Activated effector memory CD4-positive, alpha-beta T cell treated with anti-CD3 and anti-CD28 coated beads, Interleukin-2, amount 50 U/mL, for 16 hours (primary cell): ENCODE measurements at places on chromosomes 13 and 19.

DNA sequence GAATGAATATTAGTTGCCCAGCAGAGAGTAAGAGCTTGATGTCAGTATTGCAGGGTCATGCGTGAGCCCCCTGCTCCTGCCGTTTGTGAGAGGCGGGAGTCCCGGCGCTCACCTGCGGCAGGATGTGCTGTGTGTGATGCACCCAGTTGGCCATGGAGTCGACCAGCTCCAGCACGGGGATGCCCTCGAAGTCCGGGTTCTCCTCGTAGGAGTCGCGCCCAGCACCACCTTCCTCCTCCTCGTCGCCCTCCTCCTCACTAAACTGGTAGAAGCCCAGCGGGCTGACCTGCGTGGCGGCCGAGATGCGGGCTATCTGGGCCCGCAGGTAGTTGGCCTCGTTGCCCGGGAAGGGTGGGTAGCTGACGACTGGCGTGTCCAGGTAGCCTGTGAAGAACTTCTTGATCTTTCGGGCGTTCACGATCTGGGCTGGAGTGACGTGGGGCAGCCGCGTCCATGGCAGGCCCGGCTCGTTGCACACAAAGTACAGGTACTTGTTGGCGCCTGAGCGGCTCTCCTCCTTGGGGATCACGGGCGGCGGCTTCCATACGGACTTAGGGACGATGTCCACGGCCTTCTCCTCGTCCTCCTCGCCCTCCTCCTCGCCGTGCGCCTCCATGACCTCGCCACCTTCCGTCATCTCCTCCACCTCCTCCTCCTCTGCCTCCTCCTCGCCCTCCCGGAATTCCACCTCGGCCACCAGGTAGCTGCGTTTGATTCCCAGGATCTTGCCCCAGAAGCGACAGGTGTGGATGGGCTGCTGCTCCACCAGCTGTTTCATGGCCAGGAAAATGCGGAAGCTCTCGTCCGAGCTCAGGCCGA, 10.8 kb downstream of the RSPH6A start:
- DNase-seq = no peak

DNA sequence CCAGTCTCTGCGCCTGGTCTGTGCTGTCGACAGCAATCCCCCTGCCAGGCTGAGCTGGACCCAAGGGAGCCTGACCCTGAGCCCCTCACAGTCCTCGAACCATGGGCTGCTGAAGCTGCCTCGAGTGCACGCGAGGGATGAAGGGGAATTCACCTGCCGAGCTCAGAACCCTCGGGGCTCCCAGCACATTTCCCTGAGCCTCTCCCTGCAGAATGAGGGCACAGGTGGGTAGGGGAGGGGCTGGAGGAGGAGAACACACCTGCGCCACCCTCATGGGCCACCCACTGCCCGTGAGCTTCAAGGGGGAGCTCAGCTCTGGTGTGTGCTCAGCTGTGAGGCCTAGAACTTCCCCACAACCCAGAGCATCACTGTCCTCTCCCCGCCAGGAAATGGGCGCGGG, 38.6 kb upstream of the CD33 start:
- no peak for DNase-seq

DNA sequence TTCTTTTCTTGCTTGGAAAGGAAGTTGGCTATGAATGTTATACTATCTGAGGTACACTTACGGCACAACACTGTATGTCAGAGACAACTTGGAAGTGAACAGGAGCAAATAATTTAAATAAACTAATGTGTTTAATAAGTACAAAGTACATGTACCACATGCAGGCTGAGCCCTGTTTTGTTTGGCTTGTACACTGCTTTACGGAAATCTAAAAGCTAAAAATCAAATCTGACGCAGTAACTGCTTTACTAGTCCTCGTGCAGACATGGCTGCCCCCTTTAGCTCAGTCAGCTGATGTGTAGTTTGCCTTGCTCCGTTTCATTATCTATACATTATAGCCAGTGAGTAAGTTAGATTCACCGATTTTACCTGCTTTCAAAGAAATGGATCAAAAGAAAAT, 36.5 kb downstream of the TDRD3 start:
- DNase-seq = no peak

- DNase-seq = no peak
Measured at GRCh38 chr13:60862036-60862435, 465.0 kb downstream of the TDRD3 start.

DNA sequence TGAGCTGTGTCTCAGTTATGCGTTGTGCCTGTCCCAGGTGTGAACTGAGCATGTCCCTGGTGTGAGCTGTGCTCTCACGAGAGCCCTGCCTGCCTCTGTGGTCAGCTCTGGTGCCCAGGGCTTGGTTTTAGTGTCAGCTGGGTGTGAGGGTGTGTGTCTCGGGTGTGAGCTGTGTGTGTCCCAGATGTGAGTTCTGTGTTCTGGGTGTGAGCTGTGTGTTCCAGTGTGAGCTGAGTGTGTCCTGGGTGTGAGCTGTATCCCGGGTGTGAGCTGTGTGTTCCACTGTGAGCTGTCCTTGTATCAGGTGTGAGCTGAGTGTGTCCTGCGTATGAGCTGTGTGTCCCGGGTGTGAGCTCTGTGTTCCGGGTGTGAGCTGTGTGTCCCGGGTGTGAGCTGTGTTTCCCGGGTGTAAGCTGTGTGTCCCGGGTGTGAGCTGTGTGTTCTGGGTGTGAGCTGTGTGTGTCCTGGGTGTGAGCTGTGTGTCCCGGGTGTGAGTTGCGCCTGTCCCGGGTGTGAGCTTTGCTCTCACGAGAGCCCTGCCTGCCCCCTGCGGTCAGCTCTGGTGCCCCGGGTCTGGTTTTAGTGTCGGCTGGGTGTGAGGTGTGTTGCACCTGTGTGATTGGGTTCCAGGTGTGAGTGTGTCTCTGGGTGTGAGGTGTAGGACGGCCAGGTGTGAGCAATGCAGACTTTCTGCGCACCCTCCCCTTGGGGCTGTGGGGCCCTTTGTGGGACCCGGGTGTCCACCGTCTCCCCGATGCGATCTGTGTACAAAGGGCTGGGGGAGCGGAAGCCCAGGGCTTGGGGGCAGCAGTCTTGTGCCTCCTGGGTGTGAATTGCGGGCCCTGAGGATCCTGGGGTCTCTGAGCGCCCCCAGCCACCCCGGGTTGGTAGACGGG, 7.1 kb upstream of the PEAK3 start:
- DNase-seq = no peak

GRCh38 chr13:51848674-51849073, 3.7 kb upstream of the TMEM272 start:
- no peak for DNase-seq

DNA sequence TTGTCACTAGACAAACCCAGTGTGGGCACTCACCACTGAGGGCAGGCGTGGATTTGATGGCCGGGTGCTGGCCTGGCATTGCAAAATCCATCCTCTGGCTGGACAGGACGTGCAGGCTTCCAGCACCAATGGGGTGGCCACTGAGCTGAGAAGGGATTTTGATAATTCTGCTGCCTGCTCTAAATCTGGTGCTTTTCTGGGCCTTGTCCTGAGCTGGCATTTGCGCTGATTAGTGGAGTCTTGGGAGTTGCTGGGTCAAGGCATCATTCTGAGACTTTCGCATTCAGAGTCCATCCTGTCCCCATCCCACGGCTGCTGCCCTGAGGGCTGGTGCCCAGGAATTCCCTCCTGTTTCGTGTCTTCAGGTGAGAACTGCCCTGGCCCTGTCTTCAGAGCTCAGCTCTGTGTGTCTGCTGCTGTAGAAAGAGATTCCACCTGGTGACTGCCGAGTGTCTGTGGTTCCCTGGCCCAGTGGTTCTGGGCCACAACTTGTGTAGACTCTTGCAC, 65.9 kb upstream of the MCF2L start:
- DNase-seq = no peak

GRCh38 chr13:59755632-59756290, 408.0 kb downstream of the DIAPH3 start:
- DNase-seq = no peak

DNA sequence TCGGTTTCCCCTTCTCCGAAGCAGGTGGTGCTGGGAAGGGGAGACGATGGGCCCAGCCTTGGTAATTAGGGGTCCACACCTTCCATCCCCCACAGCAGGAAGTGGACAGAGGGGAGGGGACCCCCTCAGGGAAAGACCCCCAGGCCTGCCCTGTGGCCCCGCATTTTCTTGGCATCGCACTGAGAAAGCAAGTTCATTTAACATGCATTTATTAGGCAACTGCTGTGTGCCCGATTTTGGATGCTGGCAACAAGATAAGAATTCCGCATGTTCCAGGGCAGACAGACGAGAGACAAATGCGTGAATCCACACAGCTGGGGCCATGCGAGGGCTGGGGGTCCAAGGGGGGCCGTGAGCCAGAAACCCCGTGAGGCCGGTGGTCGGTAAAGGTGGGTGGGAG, 28.4 kb downstream of the ARID3A start:
- DNase-seq = no peak

GRCh38 chr19:17289489-17289888, 7.8 kb downstream of the ANKLE1 start:
- peak; percentile 76 for DNase-seq

DNA sequence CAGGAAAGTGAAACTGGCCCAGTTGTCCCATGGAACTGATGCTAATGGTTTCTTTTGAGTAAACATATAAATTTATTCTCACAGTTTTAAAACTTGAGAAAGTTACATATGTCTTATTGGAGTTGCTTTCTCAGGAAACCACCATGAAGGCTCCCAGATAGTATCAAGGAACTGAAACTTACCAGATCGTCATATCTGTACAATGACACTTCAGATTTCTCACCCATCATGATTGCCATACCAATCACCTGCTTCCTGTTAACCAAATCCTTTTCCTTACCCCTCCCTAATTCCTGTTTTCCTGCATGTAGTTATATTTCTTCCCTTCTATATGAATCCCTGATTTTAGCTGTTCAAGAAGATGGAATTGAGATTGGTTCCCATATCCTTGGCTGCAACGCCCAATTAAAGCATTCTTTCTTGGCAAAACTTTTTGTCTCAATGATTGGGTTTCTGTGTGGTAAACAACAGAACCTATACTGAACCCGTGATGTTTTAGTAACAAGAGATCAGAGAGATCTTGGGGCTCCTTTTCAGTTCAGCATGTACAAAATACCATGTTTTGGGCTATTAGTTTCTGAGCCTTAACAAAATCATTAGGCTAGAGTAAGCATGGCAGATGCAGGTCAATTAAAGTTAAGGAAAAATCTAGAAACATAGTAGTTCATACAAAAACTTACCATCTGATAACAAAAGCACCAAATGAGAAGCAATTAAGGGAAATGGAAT, 781.3 kb upstream of the MIR17HG start:
- DNase-seq = no peak

GRCh38 chr13:47794963-47795362, 206.1 kb downstream of the SUCLA2 start:
- no peak for DNase-seq

- DNase-seq = no peak
Measured at GRCh38 chr19:4388337-4389063, 11.8 kb downstream of the SH3GL1 start.

DNA sequence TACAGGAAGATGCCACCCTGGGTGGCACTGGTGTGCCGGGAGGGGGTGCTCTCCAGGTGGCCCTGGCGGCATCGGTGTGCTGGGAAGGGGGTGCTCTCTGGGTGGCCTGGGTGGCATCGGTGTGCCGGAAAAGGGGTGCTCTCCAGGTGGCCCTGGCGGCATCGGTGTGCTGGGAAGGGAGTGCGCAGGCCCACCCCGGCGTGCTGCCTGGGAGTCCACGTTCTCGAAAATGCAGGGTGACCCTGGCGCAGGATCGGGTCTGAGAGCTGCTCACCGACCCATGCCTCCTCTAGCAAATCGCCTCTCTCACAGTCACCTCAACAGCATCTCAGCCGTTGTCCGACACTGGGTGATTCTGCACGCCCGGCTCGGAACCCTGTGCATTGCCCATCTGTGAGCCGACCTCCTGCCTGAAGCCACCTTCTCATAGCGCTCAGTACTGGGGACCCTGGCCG, 36.4 kb downstream of the RASA3 start:
- peak; percentile 47 for DNase-seq

DNA sequence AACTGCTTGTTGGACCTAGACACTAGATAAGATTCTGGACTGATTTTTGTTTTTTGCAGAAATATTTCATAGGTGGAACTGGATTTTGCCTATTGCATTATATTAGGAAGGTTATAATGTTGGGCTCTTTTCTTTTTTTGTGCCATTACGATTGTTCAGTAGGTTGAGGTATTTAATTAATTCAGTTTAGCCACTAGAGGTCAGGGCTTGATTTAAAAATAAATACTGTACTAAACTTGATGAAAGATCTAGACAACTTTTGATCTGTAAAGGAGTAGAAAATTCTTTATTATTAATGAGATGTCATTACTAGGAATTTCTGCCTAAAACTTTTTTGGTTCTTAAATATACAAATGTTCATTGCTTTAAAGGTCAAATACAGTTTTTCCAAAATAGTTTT, 15.2 kb upstream of the SUPT20H start:
- DNase-seq = no peak

DNA sequence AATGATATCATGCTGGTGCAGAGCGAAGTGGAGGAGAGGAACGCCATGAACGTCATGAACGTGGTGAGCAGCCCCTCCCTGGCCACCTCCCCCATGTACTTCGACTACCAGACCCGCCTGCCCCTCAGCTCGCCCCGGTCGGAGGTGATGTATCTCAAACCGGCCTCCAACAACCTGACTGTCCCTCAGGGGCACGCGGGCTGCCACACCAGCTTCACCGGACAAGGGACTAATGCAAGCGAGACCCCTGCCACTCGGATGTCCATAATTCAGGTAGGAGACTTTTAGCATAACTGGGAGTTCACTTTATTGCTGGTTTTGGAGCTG, 3.3 kb downstream of the PCDH17 start:
- DNase-seq = no peak

DNA sequence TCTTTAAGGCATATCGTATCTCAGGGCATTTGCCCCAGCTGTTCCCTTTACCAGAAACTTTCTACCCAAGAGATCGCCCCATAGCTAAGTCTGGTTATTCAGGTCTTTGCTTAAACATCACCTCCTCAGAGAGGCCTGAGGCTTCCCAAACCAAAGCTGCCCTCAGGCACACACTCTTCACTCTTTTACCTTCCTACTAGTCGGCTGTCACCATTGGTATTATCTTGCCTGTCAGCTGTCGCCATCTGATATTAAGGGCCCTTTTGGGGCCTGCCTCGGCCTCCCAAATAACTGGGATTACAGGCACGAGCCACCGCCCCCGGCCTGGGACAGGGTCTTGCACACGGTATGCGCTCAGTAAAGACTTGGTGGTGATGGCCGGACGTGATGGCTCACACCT, 1.0 kb downstream of the GADD45GIP1 start:
- no peak for DNase-seq

DNA sequence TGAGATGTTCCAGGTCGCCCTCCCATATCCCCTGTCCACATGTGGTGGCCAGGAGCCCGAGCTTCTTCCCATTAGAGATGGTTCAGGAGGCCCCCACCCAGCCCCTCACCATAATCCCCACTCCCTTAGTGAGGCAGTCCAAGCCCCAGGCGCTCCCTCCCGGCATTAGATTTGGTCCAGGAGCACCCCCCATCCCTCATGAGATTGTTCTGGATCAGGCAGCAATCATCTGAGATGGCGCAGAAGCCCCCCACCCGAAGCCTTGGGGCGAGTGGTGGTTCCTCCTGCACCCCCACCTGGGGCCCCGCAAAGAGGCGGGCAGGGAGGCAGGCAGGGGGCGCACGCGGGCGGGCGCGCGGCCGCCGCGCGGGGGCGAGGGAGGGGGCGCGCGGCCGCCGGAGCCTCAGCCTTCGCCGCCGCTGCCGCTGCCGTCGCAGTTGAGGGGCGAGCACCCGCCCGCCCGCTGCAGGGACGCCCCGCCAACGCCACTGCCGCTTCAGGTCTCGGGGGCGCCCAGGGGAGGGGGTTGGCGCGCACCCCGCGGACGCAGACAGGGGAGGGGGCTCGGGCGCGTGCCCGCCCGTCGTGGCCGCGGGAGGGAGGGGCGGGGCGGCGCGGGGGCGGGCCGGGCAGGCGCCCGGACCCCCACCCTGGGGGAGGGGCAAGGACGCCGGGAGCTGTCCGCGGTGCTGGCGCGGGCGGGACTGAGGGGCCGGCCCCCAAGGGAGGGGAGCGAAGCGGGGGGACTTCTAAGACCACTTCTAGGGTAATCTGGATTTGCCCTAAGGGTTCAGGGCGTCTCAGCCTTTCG, 46.4 kb upstream of the SHKBP1 start:
- peak; percentile 72 for DNase-seq
